ENCODE measurements at places on chromosomes 6 and 20.

- peak; percentile 72 for DNase-seq
These were observed 85.3 kb upstream of the SLC22A23 start for GRCh38 chr6:3542032-3542640.

GRCh38 chr6:116096979-116097816 lies 3.5 kb upstream of the NT5DC1 start:
- no peak for DNase-seq

- no peak for DNase-seq
These were observed 37.0 kb upstream of the IER3 start for GRCh38 chr6:30781395-30781742.

DNA sequence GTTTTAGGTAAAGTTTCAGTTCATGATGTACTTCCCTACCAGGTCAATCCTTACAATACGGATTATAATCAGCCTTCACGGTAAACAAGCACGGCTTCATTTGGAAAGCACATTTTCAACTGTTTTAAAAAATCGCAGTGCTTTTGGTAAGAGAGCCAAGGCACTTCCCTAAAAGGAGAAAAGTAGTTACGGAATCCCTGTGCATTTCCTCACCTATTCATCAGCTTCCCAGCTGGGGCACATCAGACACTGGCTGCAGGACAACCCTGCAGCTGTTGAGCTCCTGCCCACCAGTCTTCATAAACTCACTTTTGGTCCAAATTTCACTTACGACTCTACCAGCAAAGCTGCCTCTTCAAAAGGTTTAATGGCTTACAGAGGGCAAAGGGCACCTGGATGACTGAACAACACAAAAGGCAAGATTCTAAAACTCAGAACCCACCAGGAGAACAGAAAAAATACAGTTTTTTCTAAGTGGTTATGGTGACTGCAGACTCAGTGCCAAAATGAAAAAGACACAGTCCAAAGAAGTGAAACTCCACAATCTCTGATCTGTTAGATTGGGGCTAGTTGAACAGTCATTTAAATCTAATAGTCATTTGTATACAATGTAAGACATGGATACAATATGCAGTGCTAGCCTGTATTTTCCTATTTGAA lies 7.5 kb downstream of the SNX5 start:
- no peak for DNase-seq

- no peak for DNase-seq
These were observed 41.5 kb downstream of the GRIK2 start for GRCh38 chr6:101435038-101435437.

GRCh38 chr6:4774715-4775493 lies 1.3 kb upstream of the CDYL start:
- no peak for DNase-seq

DNA sequence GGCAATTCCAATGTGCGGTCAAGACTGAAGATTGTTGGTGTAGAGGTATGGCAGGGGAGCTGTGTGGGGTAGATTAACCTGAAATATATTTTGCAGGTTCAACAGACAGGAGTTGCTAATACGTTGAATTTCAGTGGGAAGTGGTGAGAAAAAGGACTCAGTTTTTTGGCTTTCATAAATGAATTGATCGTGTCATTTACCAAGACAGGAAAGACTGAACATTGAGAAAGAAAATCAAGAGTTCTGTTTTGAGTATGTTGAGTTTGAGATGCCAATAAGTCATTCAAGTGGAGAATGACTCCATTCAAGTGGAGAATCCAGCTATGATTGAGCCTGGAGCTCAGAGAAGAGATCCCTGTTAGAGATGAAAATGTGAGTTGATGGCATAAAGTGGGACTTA lies 31.1 kb downstream of the NFYA start:
- no peak for DNase-seq

GRCh38 chr20:35568645-35569044 lies 26.8 kb downstream of the ERGIC3 start:
- no peak for DNase-seq

- DNase-seq: no peak
These were observed 23.9 kb upstream of the BAG2 start for GRCh38 chr6:57147955-57148858.

GRCh38 chr6:35736253-35736894 lies 458 bp upstream of the ARMC12 start:
- DNase-seq: no peak

DNA sequence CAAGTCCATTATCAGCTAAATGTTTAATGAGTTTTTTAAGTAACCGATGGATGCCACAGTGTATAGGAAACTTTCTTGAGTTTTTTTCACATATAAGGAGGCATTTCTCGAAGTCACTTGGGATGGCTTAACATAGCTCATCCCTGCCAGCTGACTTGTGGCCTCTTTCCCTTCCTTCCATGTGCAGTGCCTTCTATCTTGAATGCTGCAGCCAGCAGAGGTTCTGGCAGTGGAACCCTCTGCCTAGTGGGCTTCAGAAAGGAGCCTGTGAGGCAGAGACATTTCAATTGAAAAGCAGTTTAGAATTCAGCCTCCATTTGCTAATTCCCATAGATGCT lies 51.9 kb downstream of the AKAP12 start:
- DNase-seq: no peak

DNA sequence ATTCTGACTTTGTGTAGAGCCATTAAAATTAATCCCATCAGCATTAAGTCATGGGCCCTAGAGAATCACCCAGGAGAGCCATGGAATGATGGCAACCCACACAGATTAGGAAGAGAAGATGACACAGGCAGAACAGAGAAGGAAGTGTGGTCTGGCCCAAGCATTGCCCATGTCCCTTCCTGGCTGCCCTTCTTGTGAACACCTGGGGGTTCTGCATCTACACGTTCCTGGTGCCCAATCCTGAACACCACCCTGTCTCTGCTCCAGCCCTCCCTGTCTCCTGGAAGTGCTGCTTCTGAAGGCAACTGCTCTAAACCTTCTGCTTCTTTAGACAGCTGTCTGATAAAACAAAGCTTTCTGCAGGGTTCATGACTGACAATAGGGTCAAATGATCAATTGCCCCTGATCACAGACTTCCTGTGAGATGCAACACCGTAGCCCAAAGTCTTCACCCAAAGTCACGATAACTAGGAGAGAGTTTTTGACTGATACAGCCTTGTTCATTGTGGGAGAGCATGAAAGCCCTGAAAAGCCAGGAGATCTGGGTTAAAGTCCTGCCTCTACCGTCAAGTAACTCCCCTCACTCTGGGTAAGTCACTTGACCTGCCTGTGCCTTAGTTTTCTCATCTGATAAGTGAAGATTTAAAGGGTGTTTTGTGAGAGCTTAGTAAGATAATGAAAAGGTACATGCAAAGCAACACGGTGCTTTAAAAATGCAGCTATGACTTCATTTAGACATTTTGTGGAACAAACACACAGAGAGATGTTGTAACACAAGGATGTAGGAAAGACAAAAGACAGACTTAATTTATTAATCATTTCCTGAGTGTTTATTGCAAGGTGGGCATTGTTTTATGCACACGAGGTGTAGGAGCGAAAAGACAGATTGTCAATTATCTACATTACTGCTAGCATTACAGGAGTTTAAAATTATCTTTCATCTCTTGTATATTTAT lies 291.2 kb upstream of the STXBP5 start:
- no peak for DNase-seq

GRCh38 chr6:36539814-36540568 lies 7.3 kb downstream of the STK38 start:
- DNase-seq: no peak

- DNase-seq: no peak
These were observed 371.8 kb downstream of the MAFB start for GRCh38 chr20:40317156-40317790.

DNA sequence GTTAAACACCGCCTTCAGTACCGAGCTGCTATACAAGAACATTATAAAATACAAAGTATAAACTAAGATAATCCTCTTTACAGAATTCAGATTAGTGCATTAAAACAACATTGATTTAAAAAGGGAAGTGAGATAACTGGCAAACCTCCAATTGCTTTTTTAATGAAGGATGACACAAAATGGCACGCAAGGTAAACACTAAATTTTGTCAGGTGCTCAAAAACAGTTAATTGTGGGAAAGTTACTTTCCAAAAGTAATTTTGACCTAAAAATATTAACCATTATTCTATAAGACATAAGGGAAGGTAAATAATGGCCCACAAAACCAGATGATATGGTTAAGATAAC lies 53.3 kb downstream of the STX7 start:
- no peak for DNase-seq

- DNase-seq: peak; percentile 1
These were observed 57.3 kb downstream of the BCKDHB start for GRCh38 chr6:80163754-80164187.

- no peak for DNase-seq
These were observed 20.7 kb upstream of the HEY2 start for GRCh38 chr6:125728739-125729138.

DNA sequence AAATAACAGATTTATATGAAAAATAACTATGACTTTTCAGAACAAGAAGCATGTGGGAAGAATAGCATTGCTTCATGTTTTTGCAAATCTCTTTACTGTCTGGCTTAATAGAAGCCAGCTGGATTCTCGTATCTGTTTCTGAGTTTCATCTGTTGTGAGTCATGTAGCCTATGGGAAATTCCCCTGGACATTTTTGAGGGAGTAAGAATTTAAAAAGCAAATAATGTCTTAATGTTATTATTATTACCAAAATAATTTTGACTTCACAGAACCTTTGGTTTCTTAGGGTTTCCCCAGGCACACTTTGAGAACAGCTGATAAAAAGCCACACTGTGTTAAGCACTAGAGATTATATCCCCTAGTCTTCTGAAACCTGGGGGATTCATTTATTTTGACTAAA lies 75.8 kb downstream of the SYCP2L start:
- DNase-seq: no peak

DNA sequence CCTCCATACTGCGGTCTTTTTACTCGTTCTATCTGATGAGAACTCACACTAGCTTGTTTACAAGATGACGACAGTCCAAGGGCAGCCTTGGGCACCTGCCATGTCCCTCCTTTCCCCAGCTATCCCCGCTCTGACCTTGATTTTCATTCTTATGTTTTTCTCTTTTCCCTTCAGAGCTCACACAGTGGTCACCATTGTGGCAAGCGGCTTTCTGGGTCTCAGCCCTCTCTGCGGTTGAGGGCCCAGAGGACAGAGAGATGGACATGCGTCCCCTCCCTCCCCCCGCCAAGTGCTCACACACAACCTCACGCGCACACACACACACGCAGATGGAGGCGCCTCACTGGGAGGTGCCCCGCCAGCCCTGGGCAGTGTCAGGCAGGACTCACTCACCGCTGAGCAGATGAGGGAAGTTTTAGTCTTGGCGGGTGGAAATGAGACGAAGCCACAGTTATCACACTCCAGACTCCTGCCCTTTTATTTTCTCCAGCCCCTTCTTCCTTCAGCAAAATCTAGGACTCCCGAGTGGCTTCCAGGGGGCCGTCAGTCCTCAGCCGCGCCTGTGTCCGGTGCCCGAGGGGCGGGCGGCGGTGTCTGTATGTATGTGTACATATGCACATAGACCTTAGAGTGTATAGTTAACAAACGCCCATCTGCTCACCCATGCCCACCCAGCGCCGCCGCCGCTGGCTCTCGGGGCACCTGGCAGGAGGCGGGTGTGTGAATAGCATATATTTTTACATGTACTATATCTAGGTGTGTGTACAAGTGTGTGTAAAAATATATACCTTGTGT lies 13.8 kb upstream of the MYL9 start:
- DNase-seq: no peak

- DNase-seq: no peak
These were observed 122.0 kb downstream of the AGPAT4 start for GRCh38 chr6:161151660-161152526.

DNA sequence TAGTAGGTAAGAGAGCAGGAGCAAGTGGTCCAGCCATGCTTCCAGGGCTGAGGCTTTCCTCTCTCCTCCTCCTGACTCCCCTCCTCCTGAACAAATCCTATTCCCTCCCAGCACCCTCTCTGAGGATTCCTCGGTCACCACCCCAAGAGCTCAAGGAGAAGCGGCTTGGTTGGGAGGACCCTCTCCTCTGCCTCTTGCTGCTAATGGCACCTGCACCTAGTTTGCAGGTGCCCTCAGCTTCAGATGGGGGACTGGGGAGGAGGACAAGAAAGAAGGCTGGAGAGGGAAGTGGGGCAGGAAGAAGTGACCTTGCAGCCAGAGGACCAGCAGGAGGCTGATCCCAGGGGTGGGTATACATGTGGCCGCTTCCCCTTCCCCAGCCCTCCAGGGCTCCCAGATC lies 17.5 kb downstream of the NCR2 start:
- DNase-seq: no peak

GRCh38 chr6:134295953-134296553 lies 21.9 kb downstream of the SGK1 start:
- DNase-seq: no peak

- no peak for DNase-seq
These were observed 19.5 kb upstream of the TMX4 start for GRCh38 chr20:8039042-8039441.

- no peak for DNase-seq
These were observed 77.3 kb downstream of the RFX6 start for GRCh38 chr6:116954335-116954734.

- no peak for DNase-seq
These were observed 104.5 kb downstream of the DHX35 start for GRCh38 chr20:39066471-39067242.

DNA sequence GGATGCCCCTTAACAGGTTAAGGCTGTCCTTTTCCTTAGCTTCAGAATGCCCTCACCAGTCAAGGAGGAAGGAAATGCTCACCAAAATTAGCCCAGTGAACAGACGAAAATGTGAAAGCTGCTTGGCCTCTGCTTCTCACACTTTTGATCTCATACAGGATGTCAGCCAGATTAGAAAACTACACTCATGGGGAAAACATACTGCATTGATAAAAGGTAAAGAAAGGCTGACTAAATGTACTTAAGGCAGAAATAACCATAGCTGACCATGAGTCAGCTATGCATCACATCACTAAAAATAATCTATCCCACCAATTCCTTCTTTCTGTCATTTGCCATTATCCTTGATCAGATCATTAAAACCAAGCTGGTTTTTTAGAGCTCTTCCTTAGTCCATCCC lies 198.4 kb upstream of the TENT5A start:
- no peak for DNase-seq

DNA sequence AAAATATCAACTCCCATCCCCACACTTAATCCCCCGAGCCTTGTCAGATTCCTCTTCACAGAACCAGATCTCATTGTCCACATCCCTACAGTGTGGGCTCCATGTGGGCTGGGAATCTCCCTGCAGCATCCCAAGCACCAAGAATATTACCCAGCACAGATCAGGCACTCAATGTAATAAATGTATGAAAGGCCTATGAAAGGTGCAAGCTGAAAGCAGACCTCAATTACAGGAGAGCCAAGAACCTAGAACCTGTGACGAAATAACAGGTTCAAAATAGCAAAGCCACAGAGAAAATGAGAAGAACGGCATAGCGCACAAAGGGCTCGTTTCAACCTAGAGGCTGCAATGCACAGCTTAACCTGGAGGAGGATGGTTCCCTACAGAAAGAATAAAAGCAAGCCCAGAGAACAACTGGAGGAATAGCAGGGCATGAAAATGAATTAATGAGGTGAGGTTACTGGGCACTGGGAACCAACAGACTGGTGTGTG lies 3.1 kb downstream of the SLC23A2 start:
- DNase-seq: no peak

DNA sequence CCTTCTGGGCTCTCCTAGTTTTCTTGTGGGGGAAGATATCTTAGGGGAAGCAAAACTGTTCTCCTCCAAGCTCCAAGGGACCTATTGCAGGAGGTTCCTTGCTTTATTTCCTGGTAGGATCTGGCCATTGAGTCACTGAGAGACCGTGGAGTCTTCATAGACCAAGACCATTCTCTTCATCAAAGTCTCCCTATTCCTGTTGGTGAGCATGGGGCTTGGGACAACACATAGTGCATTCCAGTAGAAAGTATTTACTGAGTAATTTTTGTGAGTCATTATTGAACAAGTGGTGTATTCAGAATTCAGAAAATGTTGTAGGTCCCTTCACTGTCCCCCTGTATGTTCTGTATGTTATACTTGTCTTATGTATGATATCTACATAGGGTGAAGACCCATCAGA lies 133.6 kb downstream of the CDH26 start:
- DNase-seq: no peak

Data from NCI-H510A (cell line).